C1 segment of cervical spinal cord (tissue), 14 donors: ENCODE measurements at places on chromosomes 1 and 21.

DNA sequence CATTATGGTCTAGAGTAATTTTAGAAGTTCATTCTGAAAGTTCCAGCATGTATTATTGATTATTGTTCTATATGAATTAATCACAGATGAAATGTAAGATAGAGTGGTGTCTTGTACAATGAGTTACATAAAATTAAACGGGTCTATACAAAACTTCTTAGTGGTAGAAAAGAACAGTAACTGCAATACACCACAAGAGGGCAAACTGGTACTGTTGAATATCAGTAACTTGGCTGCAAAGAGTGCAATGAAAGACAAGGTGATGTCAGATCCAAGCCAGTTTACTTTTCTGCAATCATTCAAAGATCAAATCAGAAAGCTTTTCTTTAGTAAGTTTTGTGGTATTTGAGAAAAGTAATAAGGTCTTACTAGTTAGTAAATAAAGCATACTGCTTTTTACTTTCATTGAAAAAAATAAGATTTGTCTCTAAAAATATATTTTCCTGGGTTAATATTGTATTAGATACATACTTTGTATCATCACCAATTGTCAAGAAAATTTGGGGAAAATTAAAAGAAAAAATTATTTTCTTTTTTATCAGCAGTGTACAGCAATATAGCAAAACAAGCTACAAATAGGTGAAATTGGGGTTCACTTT is 66.4 kb upstream of the BTG3 start:
- no peak for DNase-seq

DNA sequence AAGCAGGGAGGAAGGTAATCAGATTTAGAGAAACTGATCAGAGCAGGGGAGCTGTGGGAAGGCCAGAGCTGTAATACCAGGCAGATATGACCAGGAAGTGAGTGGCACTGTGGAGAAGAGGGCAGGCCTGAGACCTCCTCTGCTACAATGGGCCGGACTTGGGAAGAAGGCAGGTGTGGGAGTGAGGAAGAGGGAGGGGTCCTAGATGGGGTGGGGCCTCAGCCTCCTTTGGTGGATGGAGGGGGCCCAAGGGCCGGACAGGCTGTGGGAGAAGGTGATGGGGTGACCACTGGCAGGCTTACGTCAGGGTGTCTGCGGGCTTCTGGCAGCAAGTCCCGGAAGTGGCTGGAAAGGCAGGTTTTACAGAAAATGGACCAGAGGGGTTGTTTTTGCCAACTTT is 5.0 kb upstream of the HPCA start:
- no peak for DNase-seq

- no peak for DNase-seq
Measured at GRCh38 chr21:41571938-41572510, 64.1 kb upstream of the TMPRSS2 start.

GRCh38 chr1:68459796-68460195 is 10.0 kb upstream of the RPE65 start:
- DNase-seq = no peak

DNA sequence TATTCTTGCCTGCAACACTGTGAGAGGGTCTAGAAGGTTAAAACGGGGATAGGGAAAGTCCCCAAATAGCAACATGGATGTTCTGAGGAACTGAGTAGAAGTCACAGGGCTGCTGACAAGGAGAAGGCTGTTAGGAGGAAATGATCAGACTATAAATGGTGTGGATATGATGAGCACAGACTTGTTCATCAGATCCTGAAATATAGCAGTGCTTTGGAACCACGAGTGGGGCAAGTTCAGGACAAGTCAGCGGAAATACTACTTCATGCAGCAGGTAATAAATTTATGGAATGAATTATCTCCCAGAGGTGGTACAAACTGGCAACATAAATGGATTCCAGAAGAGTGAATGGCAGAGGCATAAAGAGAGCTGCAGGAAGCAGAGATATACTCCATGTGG is 3.2 kb upstream of the KIAA0040 start:
- no peak for DNase-seq

DNA sequence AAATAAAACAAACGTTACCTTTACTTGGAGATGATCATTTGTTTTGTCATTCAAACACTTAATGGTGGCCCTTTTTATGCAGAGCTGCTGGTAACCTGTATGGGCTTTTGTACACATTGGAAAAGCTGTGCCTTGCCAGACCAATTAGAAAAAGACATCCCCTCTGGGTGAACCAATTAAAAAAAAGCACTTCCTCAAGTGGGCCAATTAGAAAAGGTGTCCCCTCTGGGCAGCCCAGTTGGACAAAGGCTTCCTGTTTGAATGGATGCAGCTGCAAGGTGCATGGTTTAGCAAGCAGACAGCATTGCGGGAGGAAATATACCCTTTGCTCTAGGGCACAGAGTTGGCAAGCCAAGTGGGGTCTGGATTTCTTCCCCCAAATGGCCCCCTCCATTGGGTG is 21.6 kb downstream of the HUNK start:
- no peak for DNase-seq

DNA sequence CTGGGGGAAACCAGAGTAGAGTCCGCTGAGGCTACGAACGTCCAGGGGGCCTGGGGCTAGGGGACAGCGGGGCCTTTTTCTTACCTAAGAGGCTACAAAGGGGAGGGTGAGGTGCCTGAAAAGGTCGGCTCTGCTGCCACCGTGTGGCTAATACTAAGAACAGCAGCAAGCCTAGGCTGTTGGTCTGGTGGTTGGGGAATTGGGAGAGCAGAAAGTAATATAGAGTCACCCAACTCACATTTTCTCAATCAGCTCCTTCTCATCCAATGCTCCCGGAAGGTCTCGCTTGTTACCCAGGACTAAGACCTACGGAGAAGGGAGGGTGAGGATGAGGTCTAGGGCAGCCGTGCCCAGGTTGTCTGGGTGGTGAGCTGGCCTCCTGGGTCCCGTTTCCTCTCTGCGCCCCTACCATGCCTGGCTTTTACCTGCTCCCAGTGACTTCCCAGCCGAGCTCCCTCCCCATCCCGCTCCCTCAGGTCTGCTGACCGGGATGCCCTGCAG is 9.3 kb downstream of the ARL8A start:
- DNase-seq = no peak

DNA sequence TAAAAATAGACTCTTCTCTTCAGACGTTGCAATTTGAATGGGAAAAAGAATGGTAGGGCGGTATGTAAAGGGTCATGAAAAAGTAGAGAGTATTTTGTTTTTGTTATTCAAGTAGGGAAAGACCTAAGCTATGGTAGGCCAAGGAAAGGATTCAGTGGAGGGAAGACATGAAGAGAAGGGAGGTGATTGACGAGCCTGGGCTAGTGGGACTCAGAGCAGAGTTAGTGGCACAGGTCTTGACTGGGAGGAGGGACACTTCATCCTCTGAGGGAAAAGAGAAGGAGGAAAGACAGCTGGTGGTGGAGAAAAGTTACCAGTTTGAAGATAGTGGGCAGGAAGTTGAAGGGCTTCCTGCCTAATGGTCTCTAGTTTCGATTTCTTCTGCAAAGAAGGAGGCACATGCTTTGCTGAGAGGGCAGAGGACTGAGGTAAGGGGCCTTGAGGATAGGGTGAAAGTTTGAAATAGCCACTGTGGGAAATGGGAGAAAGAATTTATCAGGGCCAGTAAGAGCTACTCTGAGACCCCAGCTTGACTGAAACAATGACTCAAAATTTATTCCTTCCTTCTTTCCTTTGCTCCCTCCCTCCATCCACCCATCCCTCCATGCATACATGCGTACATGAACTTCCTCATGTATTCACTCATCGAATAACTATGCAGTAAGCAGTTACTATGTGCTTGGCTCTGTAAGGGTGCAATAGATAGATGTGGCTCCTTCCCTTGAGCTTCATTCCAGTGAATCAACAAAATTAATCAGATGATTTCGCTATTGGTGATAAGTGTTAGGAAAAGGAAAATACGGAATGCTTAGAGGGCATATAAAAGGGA is 4.2 kb downstream of the CD48 start:
- no peak for DNase-seq

GRCh38 chr1:47190857-47191256 is 1.0 kb upstream of the PDZK1IP1 start:
- no peak for DNase-seq

GRCh38 chr1:168966217-168966616 is 140.3 kb upstream of the ATP1B1 start:
- no peak for DNase-seq

GRCh38 chr1:83802460-83803152 is 196.3 kb downstream of the TTLL7 start:
- DNase-seq = no peak

GRCh38 chr1:220335668-220336067 is 63.4 kb upstream of the RAB3GAP2 start:
- DNase-seq = no peak

GRCh38 chr1:217389895-217390294 is 241.0 kb downstream of the GPATCH2 start:
- no peak for DNase-seq

DNA sequence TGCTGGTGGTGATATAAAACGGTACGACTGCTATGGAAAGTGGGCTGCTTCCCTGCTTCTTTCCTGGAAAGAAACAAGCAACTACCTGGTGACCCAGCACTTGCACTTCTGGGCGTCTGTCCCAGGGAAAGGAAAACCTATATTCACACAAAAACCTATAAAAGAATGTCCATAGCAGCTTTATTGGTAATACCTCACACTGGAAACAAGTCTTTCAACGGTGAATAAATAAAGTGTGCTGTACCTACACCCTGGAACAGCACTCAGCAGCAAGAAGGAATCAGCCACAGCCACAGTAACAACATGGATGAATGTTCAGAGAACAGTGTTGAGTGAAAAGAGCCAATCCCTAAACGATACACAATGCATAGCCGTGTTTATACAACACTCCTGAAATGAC is 19.9 kb downstream of the SLC19A1 start:
- no peak for DNase-seq

GRCh38 chr1:244102046-244102445 is 51.0 kb downstream of the ZBTB18 start:
- DNase-seq = no peak

DNA sequence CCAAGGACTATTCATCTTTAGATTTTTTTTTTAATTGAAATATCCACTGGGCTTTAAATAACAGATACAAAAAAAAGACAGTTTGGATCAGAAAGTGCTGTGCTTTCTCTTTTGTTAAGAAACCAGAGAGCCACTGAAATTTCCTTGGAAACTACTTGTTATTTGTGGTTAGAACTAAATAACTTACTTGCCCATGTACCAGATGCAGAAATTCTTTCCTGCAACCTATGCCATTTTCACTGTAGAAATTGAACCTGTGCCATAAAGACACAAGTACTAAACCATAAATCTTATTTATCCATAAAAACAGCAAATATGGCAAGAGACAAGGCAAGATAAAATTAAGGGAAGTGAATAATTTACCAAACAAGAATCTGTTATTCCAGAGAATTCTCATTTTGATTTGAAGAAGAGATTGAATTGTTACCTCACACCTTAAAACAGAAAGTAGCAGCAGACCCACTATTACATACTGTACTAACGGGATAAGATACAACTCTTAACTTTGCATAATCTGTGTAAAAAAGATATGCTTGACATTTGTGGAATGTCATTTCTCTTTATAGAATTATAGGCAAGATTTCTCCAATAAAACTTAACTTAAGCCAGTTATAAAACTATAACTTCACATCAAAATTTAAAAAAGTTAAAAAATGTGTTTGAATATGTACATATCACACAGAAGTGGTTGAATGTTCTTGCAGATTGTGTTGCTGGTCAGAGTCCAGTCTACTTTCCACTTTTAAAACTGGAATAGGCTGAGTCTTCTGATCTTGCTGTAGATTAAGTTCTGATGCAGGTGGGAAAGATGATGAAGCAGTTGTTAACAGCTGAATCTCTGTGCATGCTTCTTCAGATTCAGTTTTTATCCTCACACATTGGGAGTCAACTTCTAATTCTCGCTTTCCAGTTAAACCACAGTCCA is 6.3 kb upstream of the PHTF1 start:
- DNase-seq = no peak

DNA sequence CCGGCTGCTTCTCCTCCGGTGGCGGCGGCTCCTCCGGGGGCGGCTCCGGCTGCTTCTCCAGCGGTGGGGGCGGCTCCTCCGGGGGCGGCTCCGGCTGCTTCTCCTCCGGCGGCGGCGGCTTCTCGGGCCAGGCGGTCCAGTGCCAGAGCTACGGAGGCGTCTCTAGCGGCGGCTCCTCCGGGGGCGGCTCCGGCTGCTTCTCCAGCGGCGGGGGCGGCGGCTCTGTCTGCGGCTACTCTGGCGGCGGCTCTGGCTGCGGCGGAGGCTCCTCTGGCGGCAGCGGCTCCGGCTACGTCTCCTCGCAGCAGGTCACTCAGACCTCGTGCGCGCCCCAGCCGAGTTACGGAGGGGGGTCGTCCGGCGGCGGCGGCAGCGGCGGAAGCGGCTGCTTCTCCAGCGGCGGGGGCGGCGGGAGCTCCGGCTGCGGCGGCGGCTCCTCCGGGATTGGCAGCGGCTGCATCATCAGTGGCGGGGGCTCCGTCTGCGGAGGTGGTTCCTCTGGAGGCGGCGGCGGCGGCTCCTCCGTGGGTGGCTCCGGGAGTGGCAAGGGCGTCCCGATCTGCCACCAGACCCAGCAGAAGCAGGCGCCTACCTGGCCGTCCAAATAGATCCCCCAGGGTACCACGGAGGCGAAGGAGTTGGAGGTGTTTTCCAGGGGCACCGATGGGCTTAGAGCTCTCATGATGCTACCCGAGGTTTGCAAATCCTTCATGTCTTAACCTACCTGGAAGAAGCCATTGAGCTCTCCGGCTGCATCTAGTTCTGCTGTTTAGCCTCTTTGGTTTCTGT is 2.0 kb downstream of the LORICRIN start:
- no peak for DNase-seq

- no peak for DNase-seq
Measured at GRCh38 chr1:34330061-34330460, 153.4 kb downstream of the C1orf94 start.

DNA sequence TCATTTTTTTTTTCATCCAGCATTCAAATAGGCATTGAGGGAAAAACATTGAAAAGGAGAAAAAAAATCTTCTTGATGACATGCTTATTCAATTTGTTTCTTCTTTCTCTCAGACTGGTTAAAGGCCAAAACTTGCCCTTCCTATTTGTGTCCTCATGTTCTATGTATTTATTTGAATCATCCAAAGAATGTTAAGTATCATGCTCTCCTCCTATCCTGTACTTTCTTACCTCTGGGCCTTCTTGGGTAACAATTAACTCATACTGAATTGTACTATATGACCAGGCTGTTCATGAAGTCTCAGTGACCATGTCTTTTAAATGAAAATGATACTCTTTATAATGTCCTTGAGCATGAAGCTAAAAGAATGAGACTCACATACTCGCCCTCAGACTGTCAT is 36.5 kb upstream of the DENND1B start:
- no peak for DNase-seq

DNA sequence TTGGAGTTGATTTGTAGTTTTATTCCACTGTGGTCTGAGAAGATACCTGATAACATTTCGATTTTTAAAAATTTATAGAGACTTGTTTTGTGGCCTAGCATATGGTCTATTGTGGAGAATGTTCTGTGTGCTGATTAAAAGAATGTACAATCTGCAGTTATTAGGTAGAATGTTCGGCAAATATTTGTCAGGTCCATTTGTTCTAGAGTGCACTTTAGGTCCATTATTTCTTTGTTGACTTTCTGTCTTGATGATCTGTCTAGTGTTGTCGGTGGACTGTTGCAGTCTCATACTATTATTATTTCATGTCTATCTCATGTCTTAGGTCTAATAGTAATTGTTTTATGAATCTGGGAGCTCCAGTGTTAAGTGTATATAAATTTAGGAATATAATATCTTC is 116.8 kb downstream of the NME7 start:
- no peak for DNase-seq

- DNase-seq = no peak
Measured at GRCh38 chr1:1267488-1268283, 6.0 kb downstream of the UBE2J2 start.

- no peak for DNase-seq
Measured at GRCh38 chr1:52798331-52798730, 44.2 kb upstream of the ZYG11A start.

GRCh38 chr1:38038861-38039260 is 7.7 kb downstream of the POU3F1 start:
- no peak for DNase-seq
